Endodermal cell (in vitro differentiated cells): ENCODE measurements at places on chromosomes 13 and 19.

- DNase-seq, result peak; percentile 63
- no peaks in the 10 kb centered on the region for H3K27me3 ChIP-seq
- H3K27ac ChIP-seq, result no peak overlapping the region
- no peaks in the 10 kb centered on the region for H3K36me3 ChIP-seq
These were observed 564.1 kb downstream of the PCDH9 start for GRCh38 chr13:66665991-66666390.

DNA sequence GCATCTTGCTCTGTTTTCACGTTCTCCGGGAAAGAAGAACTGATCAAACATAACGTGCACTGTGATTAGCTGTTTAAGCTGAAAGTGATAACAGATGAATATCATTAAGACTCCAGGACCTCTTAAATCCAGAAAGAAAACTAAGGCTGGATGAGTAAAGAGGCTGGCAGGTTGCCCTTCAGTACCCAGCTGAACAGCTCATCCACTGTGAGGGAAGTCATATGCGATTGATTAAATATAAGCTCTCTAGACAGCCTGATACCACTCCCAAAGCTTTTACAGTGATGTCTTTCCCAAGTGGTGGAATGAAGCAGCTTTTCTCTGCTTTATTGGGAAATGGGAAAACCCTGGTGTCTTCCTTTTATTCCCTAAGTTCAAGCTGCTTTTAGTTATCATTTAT, 116.9 kb downstream of the EFNB2 start:
- DNase-seq, result no peak
- no peaks in the 10 kb centered on the region for H3K4me1 ChIP-seq
- no peaks in the 10 kb centered on the region for H3K36me3 ChIP-seq
- no peak overlapping the region for H3K27ac ChIP-seq

DNA sequence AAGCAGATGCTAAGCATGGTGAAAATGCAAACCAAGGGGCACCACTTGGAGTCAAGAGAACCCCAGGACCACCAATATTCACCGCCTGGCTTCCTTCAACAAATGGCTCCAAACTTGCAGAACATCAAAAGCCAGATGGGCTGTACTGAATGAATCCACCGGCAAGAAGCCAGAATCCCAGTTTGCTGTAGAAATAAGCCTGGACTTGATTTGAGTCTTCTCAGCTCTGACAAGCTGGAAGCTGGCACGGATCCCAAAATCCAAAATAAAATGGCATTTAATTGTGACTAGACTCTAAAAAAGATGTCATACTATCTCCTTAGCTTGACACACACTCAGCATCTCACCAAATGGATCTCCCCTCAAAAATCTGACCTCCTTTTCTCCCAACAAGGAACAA, 11.9 kb downstream of the EFNB2 start:
- peaks cover 9% of the 10 kb centered on the region for H3K27me3 ChIP-seq
- H3K27ac ChIP-seq, result no peak overlapping the region
- H3K4me1 ChIP-seq, result peaks cover 17% of the 10 kb centered on the region
- no peaks in the 10 kb centered on the region for H3K36me3 ChIP-seq

GRCh38 chr19:19554074-19555023, 16.3 kb downstream of the CILP2 start:
- H3K36me3 ChIP-seq, result no peaks in the 10 kb centered on the region
- H3K27me3 ChIP-seq, result no peaks in the 10 kb centered on the region
- no peak overlapping the region for H3K27ac ChIP-seq
- H3K4me1 ChIP-seq, result no peaks in the 10 kb centered on the region
- H3K4me3 ChIP-seq, result no peak overlapping the region
- DNase-seq, result peak; percentile 91

DNA sequence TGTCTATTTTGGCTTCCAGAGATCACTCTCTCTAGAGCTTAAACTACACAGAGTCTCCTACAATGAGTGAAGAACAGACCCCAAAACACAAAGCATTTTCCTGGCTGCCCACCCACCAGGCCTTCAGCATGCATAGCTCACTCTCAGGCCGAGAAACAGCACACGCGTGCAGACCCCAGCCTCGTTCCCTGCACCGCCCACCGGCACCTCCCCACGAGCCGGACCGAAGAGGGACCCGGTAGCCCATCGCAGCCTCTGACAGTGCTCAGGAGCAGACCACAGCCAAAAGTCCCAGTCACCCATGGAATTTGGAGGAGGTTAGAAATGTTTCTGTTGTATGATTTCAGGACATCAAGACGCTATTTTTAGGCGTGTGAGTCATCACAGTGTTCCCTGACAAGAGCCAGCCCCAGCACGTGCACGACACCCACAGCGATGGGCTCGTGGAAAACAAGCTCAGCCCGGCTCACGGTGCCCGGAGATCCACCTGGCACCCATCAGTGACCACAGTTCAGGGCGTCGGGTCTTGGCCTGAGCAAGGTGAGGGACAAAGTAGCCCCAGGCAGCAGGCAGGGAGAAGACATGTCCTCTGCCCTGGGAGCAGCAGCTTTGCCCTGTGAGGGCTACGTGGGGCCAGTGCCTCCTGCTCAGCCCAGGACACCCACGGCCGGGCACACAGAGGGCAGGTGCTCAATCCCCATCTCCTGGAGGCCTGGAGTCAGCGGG, 50.1 kb upstream of the SPACA7 start:
- no peak overlapping the region for H3K4me3 ChIP-seq
- no peaks in the 10 kb centered on the region for H3K27me3 ChIP-seq
- no peak overlapping the region for H3K27ac ChIP-seq
- H3K36me3 ChIP-seq, result no peaks in the 10 kb centered on the region

- no peak for DNase-seq
- H3K4me3 ChIP-seq, result no peak overlapping the region
- no peak overlapping the region for H3K27ac ChIP-seq
- no peaks in the 10 kb centered on the region for H3K4me1 ChIP-seq
These were observed 13.8 kb upstream of the OLFM4 start for GRCh38 chr13:53014495-53015443.

DNA sequence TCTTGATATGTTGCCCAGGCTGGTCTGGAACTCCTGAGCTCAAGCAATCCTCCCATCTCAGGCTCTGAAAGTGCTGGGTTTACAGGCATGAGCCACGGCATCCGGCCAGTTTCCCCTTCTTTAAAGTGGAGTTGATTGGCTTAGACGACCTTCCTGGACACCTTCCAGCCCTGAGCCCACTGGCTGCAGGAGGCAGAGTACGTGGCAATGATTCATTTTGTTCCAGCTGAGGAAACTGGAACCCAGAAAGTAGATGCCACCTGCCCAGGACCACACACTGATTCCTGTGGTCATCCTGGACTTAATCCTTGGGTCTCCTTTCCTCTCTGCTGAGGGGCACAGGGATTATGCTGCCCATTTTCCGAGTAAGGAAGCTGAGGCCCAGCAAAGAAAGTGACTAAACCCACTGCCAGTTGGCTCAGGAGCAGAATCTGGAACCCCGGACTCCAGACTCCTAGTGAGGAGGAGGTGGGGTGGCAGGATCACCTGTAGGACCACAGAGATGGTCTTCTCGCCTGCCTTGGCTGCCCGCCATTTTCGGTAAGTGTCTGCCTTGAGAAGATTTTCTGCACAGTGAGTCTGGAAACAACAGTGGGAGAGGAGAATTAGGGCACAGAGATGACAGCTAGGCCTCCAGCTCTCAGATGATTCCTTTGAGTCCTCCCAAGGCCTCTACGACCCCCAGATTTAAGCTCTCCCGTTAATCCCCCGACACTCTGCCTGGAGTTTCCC, 737 bp downstream of the XRCC1 start:
- peaks cover 21% of the 10 kb centered on the region for H3K36me3 ChIP-seq
- H3K27me3 ChIP-seq, result no peaks in the 10 kb centered on the region
- DNase-seq, result no peak
- H3K4me1 ChIP-seq, result peaks cover 4% of the 10 kb centered on the region

- H3K4me3 ChIP-seq, result no peak overlapping the region
- no peaks in the 10 kb centered on the region for H3K27me3 ChIP-seq
- peaks cover 7% of the 10 kb centered on the region for H3K36me3 ChIP-seq
- H3K27ac ChIP-seq, result no peak overlapping the region
These were observed 85.2 kb downstream of the ATP11A start for GRCh38 chr13:112774829-112775565.

DNA sequence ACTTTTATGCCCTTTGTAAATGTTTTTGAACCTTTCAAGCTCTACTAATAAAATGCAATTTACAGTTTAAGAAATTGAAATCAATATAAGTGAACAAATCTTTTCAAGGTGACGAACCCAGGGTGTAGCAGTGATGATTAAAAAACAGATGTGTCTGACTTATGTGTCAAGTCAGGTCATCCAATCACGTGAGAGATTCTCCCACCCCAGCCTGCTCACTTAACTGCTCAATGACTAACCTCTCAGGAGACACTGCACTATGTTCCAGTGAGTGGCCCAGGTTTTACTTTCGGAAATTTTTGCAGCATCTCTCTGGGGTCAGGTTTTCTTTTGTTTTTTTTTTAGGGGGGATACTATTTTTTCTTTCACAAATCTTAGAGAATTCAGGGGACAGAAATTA, 60.7 kb downstream of the ZNF429 start:
- H3K27ac ChIP-seq, result no peak overlapping the region
- no peaks in the 10 kb centered on the region for H3K4me1 ChIP-seq
- DNase-seq, result no peak
- H3K27me3 ChIP-seq, result no peaks in the 10 kb centered on the region
- H3K36me3 ChIP-seq, result no peaks in the 10 kb centered on the region

DNA sequence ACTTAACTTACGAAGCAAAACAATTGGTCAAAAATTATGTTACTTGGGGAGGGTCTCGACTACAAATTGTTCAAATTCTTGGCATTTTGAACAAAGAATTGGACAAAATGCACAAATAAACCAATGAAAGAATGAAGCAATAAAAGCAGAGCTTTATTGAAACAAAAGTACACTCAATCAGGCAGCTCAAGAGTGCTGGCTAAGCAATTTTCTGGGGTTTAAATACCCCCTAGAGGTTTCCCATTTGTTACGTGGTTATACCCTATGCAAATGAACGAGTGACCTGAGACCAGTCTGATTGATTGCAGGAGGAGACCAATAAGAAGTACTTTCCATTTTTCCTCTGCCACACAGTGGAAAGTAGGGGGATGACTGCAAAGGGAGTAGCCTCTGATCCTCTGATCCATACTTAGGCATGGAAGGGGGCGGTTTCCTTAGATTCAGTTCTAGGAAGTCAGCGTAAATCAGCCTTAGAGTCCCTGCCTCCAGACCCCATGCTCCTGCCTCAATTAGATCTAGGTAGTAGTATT, 228.6 kb downstream of the EFNB2 start:
- no peak for DNase-seq
- H3K27me3 ChIP-seq, result no peaks in the 10 kb centered on the region
- H3K36me3 ChIP-seq, result no peaks in the 10 kb centered on the region
- H3K4me3 ChIP-seq, result no peak overlapping the region
- no peak overlapping the region for H3K27ac ChIP-seq
- no peaks in the 10 kb centered on the region for H3K4me1 ChIP-seq

DNA sequence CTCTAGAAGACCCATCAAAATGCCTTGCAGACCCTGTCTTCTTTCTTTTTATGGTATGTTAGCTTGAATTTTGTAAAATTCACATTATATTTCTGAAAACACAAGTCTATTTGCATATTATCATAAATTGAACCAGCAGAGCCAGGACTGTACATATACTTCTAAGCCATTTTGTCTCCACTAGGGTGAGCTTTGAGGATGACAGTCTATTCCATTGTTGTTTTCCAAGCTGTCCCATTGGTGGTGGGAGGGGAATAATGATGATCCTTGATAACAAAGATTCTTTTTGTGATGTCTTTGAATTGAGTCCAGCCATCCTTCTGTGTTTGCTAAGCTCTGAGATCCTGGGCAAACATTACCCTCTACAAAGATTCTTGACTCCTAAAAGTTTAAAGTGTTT, 359.3 kb upstream of the PCDH20 start:
- no peak overlapping the region for H3K27ac ChIP-seq
- H3K27me3 ChIP-seq, result no peaks in the 10 kb centered on the region
- H3K4me1 ChIP-seq, result peaks cover 4% of the 10 kb centered on the region
- no peak overlapping the region for H3K4me3 ChIP-seq
- no peak for DNase-seq

GRCh38 chr13:44063881-44064280, 184.2 kb downstream of the LACC1 start:
- peaks cover 4% of the 10 kb centered on the region for H3K27me3 ChIP-seq
- no peaks in the 10 kb centered on the region for H3K4me1 ChIP-seq
- H3K36me3 ChIP-seq, result no peaks in the 10 kb centered on the region
- H3K27ac ChIP-seq, result no peak overlapping the region
- DNase-seq, result no peak

DNA sequence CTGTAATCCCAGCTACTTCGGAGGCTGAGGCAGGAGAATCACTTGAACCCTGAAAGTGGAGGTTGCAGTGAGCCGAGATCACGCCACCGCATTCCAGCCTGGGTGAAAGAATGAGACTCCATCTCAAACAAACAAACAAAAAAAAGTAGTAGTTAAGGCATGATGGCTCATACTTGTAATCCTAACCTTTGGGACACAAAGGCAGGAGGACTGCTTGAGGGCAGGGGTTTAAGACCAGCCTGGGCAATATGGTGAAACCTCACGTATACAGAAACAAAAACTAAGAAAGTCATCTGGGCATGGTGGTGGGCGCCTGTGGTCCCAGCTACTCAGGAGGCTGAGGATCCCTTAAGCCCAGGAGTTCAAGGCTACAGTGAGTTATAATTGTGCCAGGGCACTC, 1.8 kb downstream of the DNMT1 start:
- peak overlapping the region; percentile 93 for H3K4me3 ChIP-seq
- peaks cover 24% of the 10 kb centered on the region for H3K36me3 ChIP-seq
- H3K4me1 ChIP-seq, result no peaks in the 10 kb centered on the region
- DNase-seq, result no peak

GRCh38 chr19:13026462-13027370, 31.4 kb downstream of the NFIX start:
- no peaks in the 10 kb centered on the region for H3K4me1 ChIP-seq
- DNase-seq, result no peak
- peaks cover 100% of the 10 kb centered on the region for H3K27me3 ChIP-seq
- no peaks in the 10 kb centered on the region for H3K36me3 ChIP-seq
